ENCODE measurements at places on chromosomes 5 and 9.

GRCh38 chr5:139863855-139864558 lies 68.4 kb downstream of the PSD2 start:
- peak; percentile 7 for DNase-seq

GRCh38 chr9:21395778-21396717 lies 10.8 kb upstream of the IFNA2 start:
- peak; percentile 55 for DNase-seq

DNA sequence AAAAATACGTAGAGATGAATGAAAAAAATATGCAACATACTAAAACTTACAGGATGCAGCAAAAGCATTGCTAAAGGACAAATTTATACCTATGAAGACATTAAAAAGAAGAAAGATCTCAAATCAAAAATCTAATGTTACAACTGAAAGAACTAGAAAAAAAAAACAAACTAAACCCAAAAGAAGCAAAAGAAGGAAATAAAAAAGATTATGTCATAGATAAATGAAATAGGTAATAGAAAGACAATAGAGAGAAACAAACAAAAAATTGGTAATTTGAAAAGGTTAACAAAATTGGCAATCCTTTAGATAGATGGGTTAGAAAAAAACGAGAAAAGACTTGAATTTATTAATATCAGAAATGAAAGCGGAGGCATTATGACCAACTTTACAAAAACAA lies 1000.2 kb downstream of the TLE4 start:
- no peak for DNase-seq

GRCh38 chr5:122736086-122736845 lies 38.6 kb upstream of the SNX2 start:
- DNase-seq = no peak

GRCh38 chr9:25353783-25354182 lies 324.5 kb downstream of the TUSC1 start:
- no peak for DNase-seq

DNA sequence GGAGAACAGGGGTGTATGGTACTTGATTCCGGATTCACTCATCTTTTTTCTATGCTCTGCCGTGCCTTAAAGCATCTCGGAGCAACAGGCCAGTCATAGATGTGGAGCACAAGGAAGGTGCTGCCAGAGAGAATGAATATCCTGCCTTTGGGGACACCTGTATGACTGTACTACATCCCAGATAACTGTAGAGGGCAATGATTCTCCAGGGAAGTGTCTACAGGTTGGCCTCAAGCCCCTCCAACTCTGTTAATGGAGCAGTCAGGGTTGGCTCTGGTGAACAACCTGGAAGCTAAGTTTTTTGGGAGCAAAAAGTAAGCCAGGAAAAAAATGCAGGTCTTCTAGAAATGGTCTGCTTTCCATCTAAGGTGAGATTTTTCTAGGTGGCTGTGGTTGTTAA lies 71.0 kb downstream of the NREP start:
- no peak for DNase-seq

GRCh38 chr5:172852490-172853354 lies 18.7 kb downstream of the ERGIC1 start:
- DNase-seq = no peak

- no peak for DNase-seq
These were observed 42.8 kb downstream of the ACO1 start for GRCh38 chr9:32427111-32427873.

- DNase-seq = no peak
These were observed 130.3 kb upstream of the FAM120A start for GRCh38 chr9:93321220-93321610.

DNA sequence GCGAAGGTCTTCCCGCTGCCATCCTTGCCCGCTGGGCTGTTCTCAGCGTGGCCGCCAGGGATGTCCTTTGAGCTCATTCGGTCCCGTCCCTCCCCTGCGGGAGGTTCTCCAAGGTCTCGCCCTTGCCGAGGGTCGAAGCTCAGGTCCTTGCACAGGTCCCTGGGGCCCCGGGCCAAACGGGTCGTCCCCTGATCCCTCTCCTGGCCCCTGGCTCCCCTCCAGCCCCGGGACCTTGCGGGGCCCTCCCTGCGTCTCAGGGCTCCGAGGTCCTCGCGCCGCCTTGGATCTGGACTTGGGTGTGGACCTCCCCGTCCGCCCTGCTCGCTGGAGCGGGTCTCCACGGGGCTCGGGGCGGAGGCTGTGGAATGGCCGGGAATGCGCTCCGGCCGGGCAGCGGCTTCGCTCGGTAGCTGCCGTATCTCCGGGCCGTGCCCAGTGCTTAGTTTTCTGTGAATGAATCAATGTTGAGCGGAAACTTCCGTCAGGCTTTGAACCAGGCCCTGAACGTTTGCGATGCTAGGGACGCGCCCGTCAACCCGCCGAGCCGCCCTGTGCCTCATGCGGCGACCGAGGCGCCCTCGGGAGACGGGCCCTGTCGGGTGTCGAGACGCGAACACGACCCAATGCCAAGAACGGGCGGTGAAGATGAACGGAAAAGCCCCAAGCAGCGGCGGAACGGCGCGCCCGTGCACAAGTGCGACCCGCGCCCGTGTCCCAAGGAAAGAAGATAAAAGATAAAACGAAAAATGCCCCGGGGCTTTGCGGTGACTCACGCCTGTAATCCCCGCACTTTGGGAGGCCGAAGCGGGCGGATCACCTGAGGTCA lies 780 bp downstream of the RNU6ATAC start:
- DNase-seq = peak; percentile 28

DNA sequence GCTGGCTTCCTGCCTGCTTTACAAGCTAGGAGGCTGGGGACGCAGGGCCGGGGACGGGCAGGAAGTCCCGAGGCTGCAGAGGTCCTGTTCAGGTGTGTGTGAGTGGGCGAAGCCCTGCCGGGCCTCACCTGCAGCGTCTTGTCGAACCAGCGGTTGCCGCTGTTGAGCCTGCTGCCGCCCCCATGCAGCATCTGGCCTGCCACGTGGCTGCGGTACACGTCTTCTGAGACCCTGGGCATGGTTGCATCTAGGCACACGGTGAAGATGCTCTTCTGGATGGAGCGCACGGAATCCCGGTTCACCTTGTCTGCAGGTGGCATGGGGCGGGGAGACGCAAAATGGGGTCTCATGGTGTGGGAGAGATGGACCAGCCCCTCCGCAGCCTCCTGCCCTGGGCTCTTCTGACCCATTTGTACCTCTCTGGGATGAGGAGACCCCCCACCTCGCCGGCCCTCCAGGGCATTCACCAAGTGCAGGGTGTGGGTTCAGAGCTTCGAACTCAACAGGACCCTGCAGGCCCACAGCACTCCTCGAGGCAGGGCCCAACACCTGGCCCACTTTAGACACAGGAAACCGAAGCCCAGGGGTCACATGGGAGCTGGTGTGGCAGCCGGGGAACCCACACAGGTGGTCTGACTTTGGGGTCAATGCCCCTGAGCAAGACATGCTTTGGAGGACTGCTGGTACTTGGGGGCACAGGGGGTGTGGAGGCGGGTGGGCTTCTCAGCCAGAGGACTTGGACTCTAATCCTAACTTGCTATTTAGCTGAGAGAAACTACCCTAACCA lies 10.0 kb downstream of the CRAT start:
- no peak for DNase-seq

- DNase-seq = no peak
These were observed 48.9 kb downstream of the DYNC2I2 start for GRCh38 chr9:128607642-128608350.

- DNase-seq = no peak
These were observed 524.3 kb downstream of the PSAT1 start for GRCh38 chr9:78821126-78821822.

Data from stimulated activated CD4-positive, alpha-beta T cell treated with anti-CD3 and anti-CD28 coated beads, TNF-alpha, amount 100 ng/mL, for 24 hours (primary cell).